ENCODE measurements at places on chromosomes 12 and 14.

GRCh38 chr14:87643005-87643404 lies 350.0 kb downstream of the GALC start:
- no peak for DNase-seq

- no peak for DNase-seq
These were observed 63.3 kb downstream of the ERC1 start for GRCh38 chr12:1054117-1054870.

GRCh38 chr12:92619730-92620684 lies 82.8 kb upstream of the PLEKHG7 start:
- DNase-seq: no peak

DNA sequence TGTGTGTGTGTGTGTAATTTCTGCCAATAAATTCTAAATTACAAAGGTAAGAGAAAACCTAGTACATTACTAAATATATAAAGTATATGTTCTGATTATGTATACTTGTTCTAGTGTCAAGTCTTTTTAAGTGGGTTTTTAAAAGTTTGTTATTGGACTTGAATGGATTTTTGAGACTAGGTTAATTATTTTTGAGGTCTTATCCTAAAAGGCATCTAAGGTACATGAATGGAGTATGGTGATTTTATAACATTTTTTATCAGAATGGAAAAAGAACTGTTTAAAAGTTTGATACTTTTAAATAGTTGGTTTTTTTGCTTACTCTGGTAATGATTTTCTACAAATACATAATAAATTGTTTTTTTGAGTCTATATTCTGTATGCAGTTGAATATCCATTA lies 22.5 kb upstream of the TMPRSS12 start:
- no peak for DNase-seq

- DNase-seq: no peak
These were observed 30.5 kb downstream of the PUS7L start for GRCh38 chr12:43728117-43728516.

- DNase-seq: no peak
These were observed 156.4 kb downstream of the ESR2 start for GRCh38 chr14:64137657-64138290.

GRCh38 chr14:100066962-100067361 lies 1.7 kb downstream of the EVL start:
- no peak for DNase-seq

GRCh38 chr12:7608184-7608911 lies 57.4 kb downstream of the APOBEC1 start:
- DNase-seq: no peak

GRCh38 chr14:58783792-58784511 lies 146.2 kb downstream of the DACT1 start:
- no peak for DNase-seq

GRCh38 chr14:93925374-93925895 lies 1.7 kb upstream of the FAM181A start:
- DNase-seq: no peak

- DNase-seq: no peak
These were observed 406.3 kb upstream of the MGAT4C start for GRCh38 chr12:86662464-86662863.

GRCh38 chr14:50823762-50824636 lies 7.0 kb downstream of the NIN start:
- no peak for DNase-seq
